ENCODE measurements at places on chromosomes 16 and 17.
A peak's percentile ranks its signal among the peaks of the same experiment; 100 is the strongest.

DNA sequence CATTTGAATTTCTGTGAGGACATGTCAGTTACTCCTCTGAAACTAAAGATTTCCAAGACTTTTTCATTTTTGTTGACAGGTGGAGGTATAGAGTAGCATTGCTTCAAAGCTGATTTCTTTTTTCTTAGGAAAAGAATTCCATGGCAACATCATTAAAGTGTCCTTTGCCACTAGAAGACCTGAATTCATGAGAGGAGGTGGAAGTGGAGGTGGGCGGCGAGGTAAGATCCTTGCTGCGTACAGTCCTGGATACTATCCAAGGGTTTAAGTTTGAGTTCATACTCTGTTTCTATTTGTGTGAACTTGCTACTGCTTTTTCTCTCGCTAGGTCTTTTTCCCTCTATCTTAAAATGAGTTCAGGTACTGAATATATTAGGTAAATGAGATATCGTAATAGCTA, 26.5 kb downstream of the HEATR9 start:
- no peak for DNase-seq

- DNase-seq = peak; percentile 36
Measured at GRCh38 chr17:58513965-58514769, at the start of gene MTMR4. Gene MTMR4, minus strand, starts transcription at chr17:58514638. Its CDS starts 231 bp downstream, at chr17:58514407.

DNA sequence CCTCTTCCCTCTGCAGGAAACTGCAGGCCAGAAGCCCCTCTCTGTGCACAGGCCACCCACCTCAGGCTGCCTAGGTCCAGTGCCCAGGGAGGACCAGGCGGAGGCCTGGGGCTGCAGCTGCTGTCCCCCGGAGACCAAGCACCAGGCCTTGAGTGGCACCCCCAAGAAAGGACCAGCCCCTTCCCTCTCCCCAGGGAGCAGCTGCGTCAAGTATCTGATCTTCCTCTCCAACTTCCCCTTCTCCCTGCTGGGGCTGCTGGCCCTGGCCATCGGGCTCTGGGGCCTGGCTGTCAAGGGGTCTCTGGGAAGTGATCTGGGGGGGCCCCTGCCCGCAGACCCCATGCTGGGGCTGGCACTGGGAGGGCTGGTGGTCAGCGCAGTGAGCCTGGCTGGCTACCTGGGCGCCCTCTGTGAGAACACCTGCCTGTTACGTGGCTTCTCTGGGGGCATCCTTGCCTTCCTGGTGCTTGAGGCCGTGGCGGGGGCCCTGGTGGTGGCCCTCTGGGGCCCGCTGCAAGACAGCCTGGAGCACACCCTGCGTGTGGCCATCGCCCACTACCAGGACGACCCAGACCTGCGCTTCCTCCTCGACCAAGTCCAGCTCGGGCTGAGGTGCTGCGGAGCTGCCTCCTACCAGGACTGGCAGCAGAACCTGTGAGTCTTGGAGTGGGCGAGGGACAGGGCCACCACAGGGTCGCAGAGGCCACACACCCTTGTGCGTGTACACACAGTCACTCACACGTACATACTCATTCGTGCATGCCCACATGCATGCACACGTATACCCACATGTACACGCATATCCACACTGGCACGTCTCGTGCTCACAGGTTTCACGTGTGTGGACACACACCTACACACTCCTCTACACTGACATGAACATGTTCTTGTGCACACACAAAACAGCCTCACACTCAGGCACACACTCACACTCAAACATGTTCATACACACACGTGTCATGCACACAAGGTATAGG, 8.3 kb downstream of the TSPAN10 start:
- DNase-seq = no peak

- no peak for DNase-seq
Measured at GRCh38 chr17:78898947-78899346, 4.1 kb downstream of the CEP295NL start.

DNA sequence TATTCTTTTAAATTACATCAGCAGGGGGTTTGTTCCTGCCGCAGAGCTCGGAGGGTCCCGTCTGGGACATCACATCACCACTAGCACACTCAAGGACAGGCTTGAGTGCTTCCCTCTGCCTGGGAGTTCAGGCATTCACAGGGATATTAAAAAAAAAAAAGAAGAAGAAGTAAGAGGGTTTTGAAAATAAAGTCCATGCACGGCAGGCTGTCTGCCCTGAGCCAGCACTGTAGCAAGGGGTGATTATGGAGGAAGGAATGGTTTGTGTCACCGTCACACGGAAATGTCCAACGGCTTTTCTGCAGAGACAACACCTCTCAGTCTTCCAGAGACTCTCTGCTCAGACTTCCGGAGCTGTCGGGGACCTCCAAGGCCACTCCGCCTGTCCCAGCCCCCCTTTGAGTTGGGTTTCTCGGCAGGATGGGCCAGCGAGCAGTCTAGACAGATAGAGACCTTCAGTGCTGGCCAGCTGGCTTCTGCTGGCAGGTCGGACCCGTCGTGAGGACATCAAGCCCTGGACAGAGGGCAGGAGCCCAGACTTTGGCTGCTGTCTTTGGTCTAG, 33.6 kb downstream of the MEOX1 start:
- DNase-seq = no peak

DNA sequence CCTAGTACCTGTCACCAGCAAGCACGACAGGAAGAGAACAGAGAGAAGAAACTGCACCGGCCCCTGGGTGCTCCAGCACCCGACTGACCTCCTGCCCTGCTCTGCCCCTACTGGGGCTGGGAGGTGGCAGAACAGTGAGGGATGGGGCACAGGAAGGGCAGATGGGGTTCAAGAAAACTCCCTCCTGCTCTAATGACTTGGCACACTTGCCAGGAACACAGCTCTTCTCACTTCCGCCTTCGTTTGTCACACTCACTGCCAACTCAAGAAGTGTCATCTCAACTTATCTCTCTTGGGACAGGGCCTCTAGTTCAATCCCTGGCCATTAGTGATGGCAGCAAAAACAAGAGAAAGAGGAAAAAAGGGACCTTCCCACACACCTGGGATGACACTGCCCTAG, 42.7 kb upstream of the ICAM2 start:
- no peak for DNase-seq

DNA sequence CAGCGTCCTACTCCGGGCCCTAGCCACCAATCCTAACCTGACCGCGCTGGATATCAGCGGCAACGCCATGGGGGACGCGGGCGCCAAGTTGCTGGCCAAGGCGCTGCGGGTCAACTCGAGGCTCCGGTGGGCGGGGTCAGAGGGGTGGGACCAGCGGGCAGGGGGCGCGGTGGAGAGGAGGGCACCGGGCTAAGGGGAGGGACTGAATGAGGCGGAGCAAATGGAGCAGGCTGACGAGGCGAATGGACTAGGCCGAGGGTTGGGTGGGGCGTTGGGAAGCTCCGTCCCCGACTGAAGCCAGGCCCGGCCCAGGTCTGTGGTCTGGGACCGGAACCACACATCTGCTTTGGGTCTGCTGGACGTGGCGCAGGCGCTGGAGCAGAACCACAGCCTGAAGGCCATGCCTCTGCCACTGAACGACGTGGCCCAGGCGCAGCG, 4.6 kb downstream of the CARMIL2 start:
- no peak for DNase-seq

- DNase-seq = no peak
Measured at GRCh38 chr17:59356543-59357218, 25.2 kb downstream of the YPEL2 start.

GRCh38 chr17:74512036-74512435, 19.2 kb downstream of the CD300LB start:
- DNase-seq = no peak

- no peak for DNase-seq
Measured at GRCh38 chr16:31157136-31157535, 7.3 kb upstream of the PRSS36 start.

DNA sequence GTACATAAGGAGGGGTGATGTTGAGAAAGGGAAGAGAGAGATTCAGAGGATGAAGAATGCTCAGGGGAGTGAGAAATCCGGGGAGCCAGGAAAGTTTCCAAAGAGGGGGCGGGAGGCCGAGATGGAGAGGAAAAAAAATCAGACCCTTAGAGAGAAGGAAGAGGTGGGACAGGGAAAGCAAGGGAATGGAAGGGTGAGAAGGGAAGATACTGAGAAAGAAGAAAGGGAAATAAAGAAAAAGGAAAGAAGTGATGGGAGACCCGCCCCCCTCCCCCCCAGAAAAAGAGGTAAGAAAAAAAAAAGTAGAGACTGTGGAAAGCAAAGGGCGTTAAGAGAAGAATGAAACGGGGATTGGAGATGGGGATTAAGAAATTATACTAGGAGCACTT, 507 bp downstream of the DYNLRB2 start:
- DNase-seq = no peak

DNA sequence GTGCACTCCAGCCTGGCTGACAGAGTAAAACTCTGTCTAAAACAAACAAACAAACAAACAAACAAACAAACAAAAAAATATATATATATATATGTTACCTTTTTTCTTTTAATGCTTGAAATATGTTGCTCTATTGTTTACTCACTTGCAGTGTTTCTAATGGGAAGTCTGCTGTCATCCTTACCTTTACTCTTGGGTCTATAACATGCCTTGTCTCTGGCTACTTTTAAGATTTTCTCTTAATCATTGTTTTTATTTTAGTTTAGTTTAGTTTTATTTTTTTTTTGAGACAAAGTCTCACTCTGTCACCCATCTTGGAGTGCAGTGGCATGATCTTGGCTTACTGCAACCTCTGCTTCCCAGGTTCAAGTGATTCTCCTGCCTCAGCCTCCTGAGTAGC, 16.1 kb upstream of the TNRC6A start:
- no peak for DNase-seq

GRCh38 chr16:23423496-23424049, 29.4 kb downstream of the COG7 start:
- no peak for DNase-seq

DNA sequence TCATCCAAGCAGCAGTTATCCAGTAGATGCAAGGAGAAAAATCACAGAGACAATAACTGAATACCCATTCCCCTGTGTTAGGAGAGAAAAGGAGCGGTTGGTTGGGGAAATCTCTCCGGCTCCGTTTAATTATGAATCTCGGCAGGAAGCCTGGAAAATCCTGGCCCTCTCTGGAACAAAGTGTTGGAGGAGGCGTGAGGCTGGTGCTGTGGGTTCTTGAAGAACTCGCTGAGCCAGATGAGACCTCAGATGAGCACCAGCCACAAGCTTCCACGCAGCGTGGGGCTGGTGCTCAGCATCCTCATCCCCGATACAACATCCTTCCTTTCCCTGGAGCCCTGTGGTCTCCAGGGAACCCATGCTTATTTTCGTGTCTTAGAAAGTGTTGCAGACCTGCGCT, 39.7 kb downstream of the CACNG4 start:
- DNase-seq = no peak

DNA sequence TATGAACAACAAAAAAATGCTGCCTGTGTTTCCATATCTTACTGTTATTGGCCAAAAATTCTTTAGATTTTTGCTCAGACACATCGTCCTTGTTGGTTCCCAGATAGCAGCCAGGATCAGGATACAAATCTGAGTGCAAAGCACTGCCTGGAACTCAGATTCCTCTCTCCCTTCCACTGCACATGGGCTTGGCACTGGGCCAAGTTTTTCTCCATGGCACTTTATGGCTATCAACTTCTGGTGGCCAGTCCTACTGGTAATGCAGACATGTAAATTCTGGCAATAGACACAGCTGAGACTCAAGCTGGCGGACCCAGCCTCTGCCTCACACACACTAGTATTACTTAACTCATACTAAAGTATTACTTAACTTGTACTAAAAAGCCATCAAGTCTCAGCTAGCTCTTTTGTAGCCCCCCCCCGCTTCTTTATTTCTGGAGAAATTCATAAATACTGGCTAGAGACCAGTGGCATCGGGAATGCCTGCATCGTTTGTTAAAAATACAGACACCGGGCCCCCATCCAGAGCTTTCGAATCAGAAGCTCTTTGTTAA, 181.2 kb upstream of the COX10 start:
- DNase-seq = no peak

GRCh38 chr17:38420518-38420917, 7.7 kb upstream of the ARHGAP23 start:
- no peak for DNase-seq

DNA sequence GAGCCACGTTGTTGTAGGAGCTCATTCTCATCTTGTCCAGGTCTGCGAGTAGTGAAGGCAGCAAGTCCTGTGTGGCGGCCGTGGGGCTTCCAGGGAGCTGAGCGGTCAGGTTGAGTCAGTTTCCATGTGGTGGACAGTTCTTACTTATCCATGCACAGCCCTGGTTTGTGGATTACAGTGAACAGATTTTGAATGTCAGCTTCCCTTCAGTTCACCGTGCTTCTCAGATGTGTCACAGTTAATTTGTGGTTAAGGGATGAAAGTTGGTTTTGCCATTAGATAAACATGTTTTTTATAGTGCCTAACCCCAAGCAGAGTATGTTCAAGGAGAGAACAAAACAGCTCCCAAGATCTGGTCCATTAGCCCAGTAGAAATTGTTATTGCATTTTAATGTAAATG, 103.1 kb downstream of the RPTOR start:
- no peak for DNase-seq

GRCh38 chr17:9211133-9211765, 189.9 kb downstream of the NTN1 start:
- no peak for DNase-seq

DNA sequence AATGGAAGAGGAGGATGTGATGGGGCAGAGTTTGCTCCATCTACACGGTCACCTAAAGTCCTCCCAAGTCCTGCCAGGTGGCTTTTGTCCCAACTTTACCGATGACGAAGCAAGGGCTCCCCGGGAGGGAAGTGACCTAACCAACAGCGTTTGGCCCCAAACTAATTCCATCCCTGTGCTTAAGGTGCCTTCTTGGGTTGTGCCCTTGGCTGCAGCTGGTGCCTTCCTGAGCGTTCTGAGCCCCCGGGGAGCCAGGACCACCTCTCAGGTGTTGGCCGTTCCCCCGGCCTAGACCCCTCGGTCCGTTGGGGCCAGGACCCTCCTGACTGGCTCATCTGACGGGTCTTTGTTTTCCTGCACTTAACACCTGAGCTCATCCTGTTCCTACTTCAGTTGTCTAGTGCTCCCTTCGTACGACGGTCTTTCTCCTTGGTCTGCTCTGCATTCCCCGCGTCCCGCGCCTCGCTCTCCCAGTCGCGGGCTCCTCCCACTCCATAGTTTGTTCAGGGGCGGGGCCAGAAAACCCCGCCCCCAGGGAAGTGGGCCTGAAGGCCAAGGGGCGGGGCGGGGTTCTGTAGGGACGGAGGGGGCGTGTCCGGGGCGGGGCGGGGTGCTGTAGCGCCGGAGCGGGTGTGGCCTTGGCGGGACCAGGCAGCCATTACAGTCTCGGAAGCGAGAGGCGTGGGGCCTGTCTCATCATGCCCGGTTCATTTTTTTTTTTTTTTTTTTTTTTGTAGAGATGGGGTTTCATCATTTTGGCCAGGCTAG, 822 bp upstream of the ZSCAN10 start:
- DNase-seq = peak; percentile 52

DNA sequence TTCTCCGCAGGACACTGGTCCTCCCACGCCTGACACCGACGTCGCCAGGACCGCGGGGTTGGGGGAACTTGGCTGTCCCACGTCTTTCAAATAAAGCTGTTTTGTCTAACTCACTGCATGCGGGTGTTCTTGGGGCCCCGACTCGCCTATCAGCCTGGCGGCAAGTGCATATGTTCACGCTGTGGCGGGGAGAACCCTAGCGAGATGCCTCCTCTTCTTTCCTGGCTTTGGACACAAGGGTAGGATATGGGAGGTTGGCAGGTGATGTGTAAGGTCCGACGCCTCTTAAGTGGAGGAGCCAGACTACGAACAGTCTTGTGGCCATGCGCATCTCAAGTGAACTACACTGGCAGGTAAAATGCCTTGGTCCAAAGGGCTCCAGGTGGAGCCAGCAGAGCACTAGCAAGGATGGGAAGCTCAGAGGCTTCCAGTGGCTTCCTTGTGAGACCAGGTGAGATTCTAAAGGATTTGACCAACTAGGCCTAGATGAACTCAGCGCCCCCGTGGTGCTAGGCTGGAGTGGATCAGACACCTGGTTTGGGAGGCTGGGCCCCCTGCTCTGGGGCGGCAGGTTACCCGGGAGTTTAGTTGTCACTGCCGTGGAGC, 873 bp upstream of the RPS2 start:
- no peak for DNase-seq

- no peak for DNase-seq
Measured at GRCh38 chr16:77929004-77929403, 93.3 kb upstream of the CLEC3A start.
